ENCODE measurements at places on chromosomes 6 and 20. TPM values are rescaled to one million over a fixed set of nuclear protein-coding genes. Genes with fewer than 3 reads are reported as not detected.

Gene CNR1
- 2.3 TPM for polyA plus RNA-seq

DNA sequence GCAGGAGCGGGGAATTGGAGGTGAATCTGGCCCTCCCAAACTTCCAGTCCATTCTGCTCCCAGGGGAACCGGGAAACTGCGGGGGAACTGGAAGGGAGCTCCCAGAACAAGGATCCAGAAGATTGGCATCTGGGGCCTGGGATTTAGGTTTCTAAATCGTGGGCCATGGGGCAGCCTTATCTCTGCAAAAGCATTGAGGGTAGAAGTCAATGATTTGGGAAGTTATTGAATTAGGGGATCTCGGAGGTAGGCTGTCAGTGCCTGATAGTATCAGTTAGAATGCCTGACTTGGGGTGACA lies 45.1 kb downstream of the HNF4A start:
- no peaks in the 10 kb centered on the region for H3K4me1 ChIP-seq
- no peaks in the 10 kb centered on the region for H3K27me3 ChIP-seq
- H3K27ac ChIP-seq, result no peak overlapping the region
- H3K4me3 ChIP-seq, result no peak overlapping the region
- H3K36me3 ChIP-seq, result no peaks in the 10 kb centered on the region

Gene SRSF12
- polyA plus RNA-seq, result 30.1 TPM

- DNase-seq, result no peak
- H3K4me3 ChIP-seq, result no peak overlapping the region
- H3K4me1 ChIP-seq, result no peaks in the 10 kb centered on the region
- no peak overlapping the region for H3K27ac ChIP-seq
Measured at GRCh38 chr6:147135211-147135681, 69.0 kb upstream of the STXBP5 start.
